ENCODE measurements at places on chromosomes 2 and 18.

DNA sequence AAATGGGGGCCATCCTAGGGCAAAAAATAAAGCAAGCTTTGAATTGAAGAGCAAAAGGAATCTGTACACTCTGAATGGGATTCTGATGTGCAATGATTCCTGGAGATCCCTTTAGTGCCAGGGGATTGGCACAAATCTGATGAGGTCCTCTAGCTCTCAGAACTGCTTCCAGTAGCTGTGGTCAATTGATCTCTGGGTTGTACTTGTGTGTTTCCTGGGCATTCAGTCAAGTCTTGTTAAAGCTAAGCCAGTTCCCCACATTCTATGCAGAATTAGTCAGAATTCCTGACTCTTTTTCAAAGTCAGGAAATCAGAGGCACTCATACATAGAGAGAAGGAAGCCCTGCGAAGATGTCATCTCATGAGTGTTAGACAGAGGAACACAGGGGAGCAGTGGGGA lies 161.3 kb downstream of the DNER start:
- no peak for DNase-seq

DNA sequence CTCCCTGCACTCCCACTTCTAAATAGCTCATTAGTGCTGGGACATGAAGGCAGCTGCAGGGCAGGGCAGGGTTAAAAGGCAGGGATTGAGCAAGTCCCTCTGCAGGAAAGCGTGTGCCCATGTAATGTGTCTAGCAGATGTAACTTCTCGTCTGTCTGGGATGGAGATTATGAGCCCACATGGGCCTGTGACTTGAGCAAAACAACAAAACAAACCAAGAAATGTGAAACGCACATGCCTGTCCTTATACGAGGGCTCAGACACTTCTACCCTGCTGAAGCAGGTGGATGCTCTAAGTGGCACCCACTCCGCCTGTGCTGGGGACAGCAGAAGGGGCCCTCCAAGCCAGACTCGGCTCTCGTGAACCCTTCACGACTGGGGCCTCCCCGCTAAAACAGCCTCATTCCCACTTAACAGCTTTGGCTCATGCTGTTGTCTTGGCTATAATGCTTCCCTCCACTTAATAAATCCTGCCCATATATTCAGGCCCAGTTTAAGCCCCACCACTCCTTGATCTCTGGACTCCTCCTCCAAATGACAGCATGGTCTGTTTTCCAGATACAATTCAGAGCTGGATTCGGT lies 40.9 kb downstream of the TMEM247 start:
- DNase-seq: no peak

DNA sequence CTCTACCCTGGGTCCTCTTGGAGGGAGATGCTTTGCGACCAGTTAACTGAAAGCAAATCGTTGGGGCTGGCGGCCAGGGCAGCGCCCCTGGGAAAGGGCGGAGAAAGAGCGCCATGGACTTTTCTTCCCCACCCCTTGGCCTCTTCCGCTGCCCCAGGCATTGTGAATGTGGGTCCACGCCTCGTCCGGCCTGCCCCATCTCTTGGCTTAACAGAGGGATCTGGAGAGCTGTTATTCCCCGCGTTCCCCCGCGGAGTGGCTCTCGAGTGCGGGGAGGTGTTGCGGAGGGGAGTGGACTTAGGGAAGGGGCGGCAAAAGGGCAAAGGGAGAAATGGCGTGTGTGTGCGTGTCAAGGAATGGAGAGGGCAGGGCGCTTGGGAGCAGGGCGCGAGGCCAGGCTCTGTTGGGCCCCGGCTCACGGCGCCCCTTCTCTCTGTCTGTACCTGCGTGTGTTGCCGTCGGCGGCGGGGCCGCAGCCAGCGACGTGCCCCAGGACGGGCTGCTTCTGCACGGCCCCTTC lies 6.6 kb downstream of the EMX1 start:
- no peak for DNase-seq

GRCh38 chr2:236799391-236800026 lies 229.9 kb downstream of the ACKR3 start:
- no peak for DNase-seq

DNA sequence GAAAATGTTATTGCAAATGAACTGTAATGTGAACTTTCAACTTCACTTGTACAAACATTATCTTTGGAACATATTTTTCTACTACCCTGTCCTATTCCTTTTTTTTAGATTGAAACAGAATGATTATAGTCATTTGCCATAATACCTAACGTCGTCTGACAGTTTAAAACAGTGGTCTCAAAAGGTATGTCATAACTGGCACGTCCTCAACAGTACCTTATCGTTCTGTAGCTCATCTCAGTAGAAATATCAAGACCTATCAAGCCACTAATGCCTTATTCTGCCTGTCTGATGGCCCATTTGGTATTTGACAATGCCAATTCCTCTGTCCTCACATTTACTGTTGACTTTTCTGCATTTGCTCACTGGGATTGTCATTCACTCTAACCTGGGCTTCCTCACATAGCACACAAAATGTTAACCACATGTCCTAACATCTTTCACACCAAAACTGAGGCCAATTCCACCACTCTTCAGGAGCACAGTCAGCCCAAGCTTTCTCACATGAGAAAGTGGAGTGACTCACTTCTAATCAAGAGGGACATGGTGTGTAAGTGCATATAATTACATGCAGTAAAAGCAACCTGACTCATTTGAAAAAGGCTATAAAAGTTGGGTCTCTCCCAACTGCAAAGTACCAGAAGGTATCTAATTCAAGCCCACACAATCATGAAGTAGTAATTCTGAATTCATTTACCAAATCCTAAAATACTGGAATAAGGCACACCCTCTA lies 34.8 kb downstream of the DNER start:
- DNase-seq: no peak

DNA sequence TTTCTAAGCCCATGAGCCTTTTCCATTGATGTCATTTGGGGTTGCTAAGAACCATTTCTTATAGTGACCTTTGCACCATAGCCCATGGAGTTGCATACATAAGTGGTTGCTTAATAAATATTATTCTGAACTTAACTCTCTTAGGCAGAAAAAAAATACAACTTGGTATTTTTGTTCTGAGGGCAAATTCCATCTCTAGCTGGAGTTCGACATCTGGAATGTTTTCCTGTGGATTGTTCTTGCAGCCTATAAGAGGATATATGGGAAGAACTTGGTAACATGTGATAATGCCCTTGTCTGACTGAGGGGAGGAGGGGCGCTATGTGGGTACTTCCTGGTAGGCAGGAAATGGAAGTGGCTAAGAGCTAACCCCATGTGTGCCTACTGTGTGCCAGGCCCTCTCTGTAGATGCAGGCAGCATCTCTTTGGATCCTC lies 20.7 kb downstream of the IGFBP2 start:
- no peak for DNase-seq

Measured in GOT3 (cell line).